ENCODE measurements at places on chromosomes 6 and 20.

GRCh38 chr20:53181866-53182376, 209.8 kb downstream of the TSHZ2 start:
- DNase-seq: no peak

DNA sequence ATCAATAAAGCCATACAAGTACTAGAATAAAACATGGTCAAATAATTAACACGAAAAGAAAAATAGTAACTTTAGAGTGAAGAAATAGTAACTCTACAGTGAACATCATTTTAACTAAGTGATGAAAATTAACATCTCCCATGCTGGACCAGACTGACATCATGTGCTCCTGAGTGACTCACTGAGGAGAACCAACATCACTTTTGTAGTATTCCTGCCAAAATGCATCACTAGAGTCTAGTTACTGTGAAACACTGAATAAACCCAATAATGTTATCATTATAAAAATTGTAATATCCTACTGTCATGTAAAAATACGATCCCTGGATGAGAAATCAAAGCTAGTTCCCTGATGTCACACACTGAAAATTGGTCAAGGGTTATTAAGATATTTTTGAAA, 361.3 kb downstream of the CD109 start:
- no peak for DNase-seq

DNA sequence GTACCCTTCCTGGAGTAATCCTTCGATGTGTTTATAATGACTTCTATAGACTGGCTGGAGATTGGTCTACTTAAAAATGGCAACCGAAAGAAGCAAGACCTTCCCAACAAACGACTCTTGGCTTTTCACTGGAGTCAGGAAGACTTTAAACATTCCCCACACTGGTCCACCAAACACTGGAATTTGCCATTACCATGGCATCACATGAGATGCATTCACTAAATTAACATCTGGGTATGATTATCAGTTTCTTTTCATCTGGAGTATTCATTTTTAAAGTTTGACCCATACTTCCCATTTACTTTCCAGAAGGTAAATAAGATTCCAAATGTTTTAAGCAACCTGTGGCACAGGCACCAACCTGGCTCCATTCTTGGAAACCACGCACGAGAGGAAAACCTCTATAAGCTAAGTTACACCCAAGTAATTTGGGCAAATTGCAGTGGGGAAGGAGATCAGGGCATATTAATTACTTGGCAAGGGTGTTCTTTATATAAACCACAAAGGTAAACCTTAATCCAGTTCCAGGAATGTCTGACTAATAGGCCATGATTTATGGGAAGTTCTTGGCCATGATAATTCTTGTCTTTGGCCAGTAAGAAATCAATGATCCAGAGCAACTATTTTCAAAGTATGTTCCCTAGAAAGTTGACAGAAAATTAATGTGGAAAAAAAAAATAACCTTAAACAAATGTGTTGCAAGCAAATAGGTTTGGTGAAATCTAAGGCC, 190.0 kb upstream of the COL21A1 start:
- no peak for DNase-seq

- DNase-seq: no peak
Observed at GRCh38 chr20:33812908-33813462, 1.8 kb downstream of the CHMP4B start.

- no peak for DNase-seq
Observed at GRCh38 chr6:75114806-75115205, 91.0 kb downstream of the COL12A1 start.

GRCh38 chr6:32436995-32437836, 2.5 kb upstream of the HLA-DRA start:
- no peak for DNase-seq

DNA sequence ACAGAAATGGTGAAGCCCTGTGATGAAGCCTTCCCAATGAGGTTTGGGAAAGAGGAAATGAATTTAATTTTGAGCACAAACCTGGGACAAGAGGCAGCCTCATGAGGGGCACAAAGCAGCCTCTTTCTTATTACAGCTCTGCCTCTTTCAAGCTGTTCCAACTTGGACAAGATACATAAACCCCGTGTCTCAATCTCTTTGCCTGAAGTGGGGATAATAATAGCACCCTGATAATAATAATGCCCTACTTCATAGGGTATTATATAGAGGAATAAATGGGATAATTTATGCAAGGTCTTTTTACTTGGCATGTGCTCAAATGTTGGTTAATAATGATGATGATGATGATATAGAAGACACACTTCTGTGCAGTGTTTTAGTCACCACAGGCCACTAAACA, 91.1 kb upstream of the PLN start:
- DNase-seq: no peak

DNA sequence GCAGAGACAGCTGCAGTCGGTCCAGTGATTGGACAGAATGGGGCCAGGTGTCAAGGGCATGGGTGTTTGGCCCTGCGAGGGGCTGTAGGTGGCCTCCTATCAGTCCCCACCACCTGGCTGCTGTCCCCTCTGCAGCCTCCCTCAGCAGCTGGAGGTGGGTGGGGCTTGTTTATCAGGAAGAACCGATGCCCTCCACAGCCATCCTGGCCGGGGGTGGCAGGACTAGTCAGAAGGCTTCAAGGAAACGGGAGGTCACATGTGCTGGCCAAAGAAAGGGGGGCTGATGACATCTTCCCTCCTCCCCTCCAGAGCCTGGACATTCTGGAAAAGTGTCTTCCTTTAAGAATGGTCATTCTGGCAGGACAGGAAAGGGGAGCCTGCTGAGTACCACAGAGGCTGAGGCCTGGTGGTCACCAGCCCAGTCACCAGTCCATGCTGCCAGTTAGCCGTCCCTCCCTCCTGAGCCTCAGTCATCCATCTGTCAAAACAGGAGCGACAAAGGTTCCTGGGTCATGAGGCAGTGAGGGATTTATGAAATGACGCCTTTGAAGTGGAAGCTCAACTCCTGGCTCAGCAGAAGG, 4.1 kb downstream of the FAM210B start:
- DNase-seq: no peak

DNA sequence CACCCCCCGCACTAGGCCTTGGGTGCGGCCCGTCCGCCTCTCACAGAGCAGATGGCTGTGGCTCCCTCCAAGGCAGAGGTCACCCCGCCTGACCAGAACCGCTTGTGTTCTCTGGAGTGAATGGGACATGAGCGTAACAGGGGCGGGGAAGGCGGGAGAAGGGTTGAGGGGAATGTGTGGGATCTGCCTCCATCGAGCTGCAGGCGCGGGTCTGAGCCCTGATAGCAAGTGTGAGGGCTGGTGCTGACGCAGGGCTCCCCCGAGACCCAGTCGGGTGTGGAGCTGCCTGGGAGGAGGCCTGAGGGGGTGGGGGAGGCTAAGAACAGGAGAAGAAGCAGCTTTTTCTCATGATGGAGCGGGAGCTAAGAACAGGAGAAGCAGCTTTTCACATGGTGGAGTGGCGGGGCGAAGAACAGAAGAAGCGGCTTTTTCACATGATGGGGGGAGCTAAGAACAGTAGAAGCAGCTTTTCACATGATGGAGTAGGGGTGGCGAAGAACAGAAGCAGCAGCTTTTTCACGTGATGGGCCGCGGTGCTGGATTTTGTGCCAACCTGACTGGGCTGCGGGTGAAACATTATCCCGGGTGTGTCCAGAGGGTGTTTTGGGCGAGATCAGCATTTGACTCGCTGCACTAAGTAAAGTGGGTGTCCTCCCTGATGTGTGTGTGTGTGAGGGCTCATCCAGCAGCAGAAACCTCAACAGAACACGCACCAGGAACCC, 169.3 kb downstream of the TTLL2 start:
- no peak for DNase-seq

DNA sequence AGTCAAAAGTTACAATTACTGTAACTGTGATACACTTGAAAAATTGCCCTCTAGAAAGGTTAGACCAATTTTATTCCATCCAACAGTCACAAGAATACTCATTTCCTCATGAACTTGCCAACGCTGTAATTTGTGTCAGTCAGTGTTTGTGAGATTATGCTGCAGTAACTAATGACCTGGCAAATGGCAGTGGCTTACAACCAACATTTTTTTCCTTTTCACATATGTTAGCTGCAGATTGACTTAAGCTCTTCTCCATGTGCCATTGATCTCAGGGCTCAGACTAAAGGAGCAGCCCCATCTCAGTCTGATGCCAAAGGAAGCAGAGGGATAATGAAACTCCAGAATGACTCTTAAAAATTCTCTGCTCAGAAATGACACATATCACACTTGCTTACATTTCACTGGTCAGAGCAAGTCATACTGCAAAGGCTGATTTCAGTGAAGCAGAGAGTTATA, 92.3 kb upstream of the ELOVL5 start:
- DNase-seq: no peak

GRCh38 chr6:170175644-170176135, 115.2 kb downstream of the DLL1 start:
- peak; percentile 4 for DNase-seq

- DNase-seq: no peak
Observed at GRCh38 chr20:48645666-48646065, 182.1 kb downstream of the PREX1 start.

DNA sequence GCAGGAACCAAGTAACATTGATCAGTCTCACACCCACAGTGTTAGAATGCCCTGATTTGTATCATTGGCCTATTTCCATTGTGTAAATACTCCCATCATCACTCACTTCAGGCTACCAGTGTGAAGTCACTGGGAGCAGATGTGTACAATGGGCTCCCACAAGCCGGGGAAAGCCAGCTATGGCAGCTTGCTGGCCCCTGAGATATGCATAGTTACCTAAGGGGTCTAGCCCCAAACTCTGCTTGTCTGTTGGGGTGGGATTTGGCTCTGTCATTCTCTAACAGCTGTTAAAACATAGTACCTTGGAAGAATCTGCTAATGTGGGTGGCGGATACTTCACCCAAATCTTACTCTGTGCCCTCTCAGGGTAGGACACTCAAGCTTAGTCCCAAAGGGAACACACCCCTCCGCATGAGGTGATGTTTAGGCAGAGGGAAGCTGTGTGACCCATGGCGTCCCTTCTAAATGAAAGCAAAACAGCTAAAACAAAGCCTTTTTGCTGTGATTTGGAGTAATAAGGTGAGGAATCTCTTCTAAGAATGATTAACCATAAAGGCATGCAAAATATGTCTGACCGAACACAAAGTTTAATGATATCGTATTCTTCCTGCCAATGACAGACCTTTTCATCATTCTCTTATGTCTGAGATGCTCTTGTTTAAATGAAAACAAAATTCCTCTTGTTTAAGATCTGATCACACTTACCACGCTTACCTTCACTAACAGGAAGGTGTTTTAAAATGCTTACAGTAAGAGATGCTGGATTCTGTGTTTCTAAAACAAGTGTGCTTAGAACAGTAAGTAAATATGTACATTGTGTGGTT, 45.9 kb upstream of the PXDC1 start:
- DNase-seq: no peak

DNA sequence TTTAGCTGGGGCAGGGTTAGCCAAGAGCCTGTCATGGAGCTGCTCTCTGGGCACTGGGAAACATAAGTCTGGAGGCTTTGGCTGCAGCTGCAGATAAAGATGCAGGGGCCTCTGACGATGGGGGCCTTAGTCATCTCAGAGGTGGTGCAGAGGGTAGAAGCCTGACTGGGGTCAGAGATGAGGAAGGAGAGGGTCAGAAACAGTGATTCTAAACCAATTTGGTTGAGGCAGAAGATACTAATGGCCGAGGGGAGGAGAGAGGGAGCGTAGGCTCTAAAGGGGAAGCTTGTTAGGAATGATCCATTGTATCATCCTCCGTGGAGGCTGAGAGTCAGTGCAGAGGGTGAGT, 33.8 kb downstream of the PLEKHG1 start:
- no peak for DNase-seq

- DNase-seq: no peak
Observed at GRCh38 chr6:131290955-131291354, 155.7 kb downstream of the AKAP7 start.

DNA sequence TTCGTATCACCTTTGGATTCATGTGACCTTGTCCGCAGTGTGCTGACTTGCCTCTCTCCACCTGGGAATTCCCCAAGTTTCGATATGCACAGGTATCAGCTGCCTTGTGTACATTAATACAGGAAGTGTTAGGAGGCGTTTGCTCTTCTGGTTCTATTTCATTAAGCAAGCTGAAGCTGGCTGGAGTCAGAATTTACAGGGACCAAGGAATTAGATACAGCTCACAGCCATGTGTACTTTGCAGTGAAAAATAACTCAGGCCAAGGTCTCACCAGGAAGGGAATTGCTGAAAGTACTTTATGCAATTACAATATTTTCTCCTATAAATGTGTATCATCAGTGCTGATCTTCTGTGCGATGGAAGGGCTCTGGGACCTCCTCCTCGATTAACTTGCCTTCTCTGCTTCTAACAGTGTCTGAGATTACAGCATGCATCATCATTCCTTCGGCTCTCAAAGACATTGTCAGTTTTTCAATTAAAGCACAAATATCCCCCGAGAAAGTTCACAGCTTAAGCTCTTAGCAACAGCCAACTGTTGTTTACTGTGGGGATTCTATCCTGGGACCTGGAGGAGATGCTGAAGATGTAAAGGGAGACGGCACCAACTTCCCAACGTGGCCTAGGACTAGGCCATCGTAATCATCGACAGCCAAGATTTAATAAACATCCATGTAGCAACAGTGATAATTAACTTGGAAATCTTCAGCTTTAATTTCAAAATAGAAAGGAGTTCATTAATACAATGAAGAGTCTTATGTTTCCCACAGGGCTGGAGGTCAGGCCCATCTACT, 13.8 kb upstream of the TIAM2 start:
- no peak for DNase-seq

GRCh38 chr6:84967389-84967788, 203.0 kb upstream of the TBX18 start:
- no peak for DNase-seq

GRCh38 chr6:101824551-101825345, 431.2 kb downstream of the GRIK2 start:
- no peak for DNase-seq

Measured in T-cell (primary cell).